ENCODE measurements at places on chromosomes 6 and 20. TPM values are rescaled to one million over a fixed set of nuclear protein-coding genes. Genes with fewer than 3 reads are reported as not detected.
A peak's percentile ranks its signal among the peaks of the same experiment; 100 is the strongest.

- peak overlapping the region; percentile 89 for H3K27ac ChIP-seq
- no peak for DNase-seq
- H3K27me3 ChIP-seq: no peaks in the 10 kb centered on the region
- H3K4me3 ChIP-seq: no peak overlapping the region
- H3K36me3 ChIP-seq: no peaks in the 10 kb centered on the region
Observed at GRCh38 chr6:122130026-122130348, 269.5 kb upstream of the HSF2 start.

The LY6G5C gene
- total RNA-seq: 1.5 TPM

DNA sequence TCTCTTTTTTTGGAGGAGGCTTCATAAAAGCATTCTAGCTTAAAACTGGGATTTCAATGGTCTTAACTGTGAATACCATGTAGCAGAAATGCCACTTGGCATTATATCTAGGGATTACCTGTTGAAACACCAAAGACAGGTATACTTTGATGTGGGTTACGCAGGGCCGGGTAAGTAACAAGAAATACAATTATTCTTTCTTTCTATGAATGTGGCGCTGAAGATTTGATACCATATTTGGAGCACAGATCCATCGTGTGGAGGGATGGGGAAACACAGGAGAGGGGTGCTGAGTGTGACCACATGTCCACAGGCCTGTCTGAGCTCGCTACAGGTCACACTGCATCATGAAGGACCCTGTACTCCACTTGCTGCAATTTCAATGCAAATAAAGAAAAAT, 257.8 kb downstream of the GMPR start:
- no peaks in the 10 kb centered on the region for H3K36me3 ChIP-seq
- DNase-seq: no peak
- H3K27me3 ChIP-seq: no peaks in the 10 kb centered on the region
- H3K4me3 ChIP-seq: no peak overlapping the region
- peaks cover 30% of the 10 kb centered on the region for H3K4me1 ChIP-seq
- no peak overlapping the region for H3K27ac ChIP-seq

- H3K36me3 ChIP-seq: no peaks in the 10 kb centered on the region
- DNase-seq: no peak
Observed at GRCh38 chr20:37892001-37892400, 10.9 kb upstream of the VSTM2L start.

GRCh38 chr20:37144856-37145404, 34.2 kb upstream of the RPN2 start:
- no peaks in the 10 kb centered on the region for H3K4me1 ChIP-seq
- H3K27me3 ChIP-seq: no peaks in the 10 kb centered on the region
- peaks cover 6% of the 10 kb centered on the region for H3K36me3 ChIP-seq
